ENCODE measurements at places on chromosomes 16 and 17. TPM values are rescaled to one million over a fixed set of nuclear protein-coding genes. Genes with fewer than 3 reads are reported as not detected.

CFAP119 gene
- polyA plus RNA-seq = 10.8 TPM

FBRS gene
- 97.0 TPM for polyA plus RNA-seq

PERCC1 gene
- not detected for polyA plus RNA-seq

CD79B gene
- polyA plus RNA-seq = 3.0 TPM

OTOA gene
- polyA plus RNA-seq = 0.22 TPM

DNASE1L2 gene
- polyA plus RNA-seq = 0.55 TPM

PIMREG gene
- 31.3 TPM for polyA plus RNA-seq

MYL11 gene
- 0.59 TPM for polyA plus RNA-seq

PLD6 gene
- polyA plus RNA-seq = 5.2 TPM

GRCh38 chr16:29777576-29778350, at the start of gene ZG16:
Gene ZG16, plus strand, starts transcription at chr16:29778256. Its CDS starts 1,011 bp downstream, at chr16:29779267.
- no peak for DNase-seq

GRCh38 chr17:64077379-64077778, 52.6 kb downstream of the ERN1 start:
- DNase-seq = no peak

DNA sequence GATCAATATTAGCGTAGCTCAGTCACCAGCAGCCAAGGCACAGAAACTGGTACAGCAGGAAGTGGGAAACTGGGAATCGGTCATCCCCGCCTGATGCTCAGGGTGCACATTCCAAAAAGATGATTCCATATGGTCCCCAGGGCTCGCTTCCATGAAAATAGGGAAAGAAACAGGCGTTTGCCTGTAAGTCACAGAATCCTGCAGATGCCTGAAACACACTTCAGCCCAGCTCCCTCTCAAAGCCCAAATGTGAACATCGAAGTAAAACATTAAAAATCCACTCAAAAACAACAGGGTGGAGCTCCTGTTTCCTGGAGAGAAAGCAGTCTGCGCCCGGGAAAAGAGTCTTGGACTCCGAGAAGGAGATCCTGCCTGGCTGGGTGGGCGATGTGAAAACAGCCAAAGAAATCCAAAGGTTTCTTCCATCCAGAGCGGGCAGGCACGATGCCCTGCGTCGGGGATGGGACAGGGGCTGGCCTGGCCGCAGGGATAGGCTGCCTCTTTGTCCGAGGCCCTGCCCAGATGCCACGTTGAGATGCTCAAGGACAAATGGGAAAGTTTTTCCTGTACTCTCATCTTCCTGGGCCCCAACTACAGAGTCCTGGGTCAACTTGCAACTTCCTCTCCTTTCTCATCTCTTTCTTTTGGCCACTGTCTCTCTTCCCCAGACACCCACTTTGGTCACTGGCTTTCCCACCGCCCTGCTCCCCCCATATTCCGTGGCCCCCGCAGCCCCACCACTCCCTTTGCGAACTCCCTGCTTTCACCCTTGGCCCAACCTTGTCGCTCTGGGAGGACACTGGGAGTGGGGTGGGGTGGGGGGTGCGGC, 743 bp downstream of the WIPI1 start:
- no peak for DNase-seq

- DNase-seq = no peak
Observed at GRCh38 chr16:82199209-82199608, 29.2 kb upstream of the MPHOSPH6 start.

GRCh38 chr16:9805109-9805508, 377.1 kb downstream of the GRIN2A start:
- DNase-seq = no peak

DNA sequence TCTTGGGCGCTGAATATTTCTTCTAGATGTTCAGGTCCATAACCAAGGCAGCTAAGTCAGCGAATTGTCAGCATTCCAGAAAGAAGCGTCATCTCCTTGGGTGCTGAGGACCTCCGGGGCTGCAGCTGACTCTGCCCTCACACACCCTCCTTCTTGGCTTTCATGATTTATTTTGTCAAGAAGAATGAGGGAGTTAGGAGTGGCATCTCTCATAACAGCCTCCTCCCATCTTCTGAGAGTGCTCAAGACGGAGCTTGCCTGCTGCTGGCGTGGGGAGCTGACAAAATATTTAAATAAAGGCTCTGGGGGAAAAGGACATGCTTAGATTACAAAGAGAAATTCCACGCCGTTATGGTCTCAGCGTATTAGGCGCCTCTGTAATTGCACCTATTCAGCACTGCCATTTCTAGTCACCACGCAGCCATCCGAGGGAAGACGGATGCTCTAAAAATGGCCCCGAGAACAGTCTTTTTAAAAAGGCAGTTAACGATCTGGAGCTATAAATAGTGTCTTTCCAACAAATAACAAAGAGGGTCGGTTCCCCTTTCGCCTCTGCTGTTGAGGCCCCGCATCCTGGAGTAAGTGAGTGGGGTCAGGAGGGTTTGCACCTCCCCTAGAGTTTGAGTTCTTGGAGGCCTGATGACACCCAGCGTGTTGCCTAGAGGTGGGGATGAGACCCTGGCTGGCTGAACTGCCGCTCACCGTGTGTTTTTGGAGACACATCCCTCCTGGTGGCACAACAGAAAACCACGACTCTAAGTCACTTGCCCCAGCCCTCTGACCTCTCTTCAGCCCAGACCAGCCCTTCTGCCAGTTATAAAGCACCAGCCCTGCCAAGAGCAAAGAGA, 187.0 kb downstream of the CCDC182 start:
- no peak for DNase-seq

- DNase-seq = no peak
Observed at GRCh38 chr16:86189934-86190333, 291.0 kb downstream of the IRF8 start.

DNA sequence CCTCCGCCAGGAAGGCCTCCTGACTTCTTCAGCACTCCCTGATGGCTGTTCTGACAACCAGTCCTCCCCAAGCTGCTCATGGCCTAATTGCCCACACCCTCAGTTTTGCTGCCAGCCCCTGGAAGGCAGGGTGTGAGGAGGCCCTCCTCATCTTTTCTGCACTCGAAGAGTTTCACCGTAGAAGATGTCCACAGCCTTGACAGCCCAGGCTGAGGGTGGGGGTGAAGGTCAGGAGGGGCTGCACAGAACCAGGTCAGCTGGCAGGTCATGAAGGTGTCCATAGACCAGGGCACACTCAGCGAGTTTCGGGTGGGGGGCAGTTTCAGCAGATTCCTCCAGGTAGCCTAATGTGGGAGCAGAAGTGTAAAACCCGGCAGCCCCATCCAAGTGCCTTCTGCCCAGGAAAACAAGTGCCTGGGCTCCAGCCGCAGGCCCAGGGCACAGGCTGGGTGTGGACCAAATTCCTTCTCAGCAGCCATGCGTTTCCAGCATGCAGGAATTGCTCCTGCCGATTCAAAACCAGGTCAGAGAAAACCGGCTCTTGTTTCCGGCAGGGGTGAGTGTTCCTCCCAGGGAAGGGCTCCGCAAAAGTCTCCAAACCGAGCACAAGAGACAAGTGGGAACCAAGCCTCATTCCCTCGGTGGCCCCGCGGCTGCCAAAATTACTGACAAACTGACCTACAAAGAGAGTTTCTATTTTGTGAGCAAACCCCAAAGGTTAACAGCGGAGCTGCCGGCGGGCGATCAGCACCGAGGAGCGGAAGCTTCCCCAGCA, 228.8 kb downstream of the C16orf78 start:
- peak; percentile 75 for DNase-seq

GRCh38 chr16:88759245-88759975, 25.6 kb downstream of the PIEZO1 start:
- DNase-seq = no peak

DNA sequence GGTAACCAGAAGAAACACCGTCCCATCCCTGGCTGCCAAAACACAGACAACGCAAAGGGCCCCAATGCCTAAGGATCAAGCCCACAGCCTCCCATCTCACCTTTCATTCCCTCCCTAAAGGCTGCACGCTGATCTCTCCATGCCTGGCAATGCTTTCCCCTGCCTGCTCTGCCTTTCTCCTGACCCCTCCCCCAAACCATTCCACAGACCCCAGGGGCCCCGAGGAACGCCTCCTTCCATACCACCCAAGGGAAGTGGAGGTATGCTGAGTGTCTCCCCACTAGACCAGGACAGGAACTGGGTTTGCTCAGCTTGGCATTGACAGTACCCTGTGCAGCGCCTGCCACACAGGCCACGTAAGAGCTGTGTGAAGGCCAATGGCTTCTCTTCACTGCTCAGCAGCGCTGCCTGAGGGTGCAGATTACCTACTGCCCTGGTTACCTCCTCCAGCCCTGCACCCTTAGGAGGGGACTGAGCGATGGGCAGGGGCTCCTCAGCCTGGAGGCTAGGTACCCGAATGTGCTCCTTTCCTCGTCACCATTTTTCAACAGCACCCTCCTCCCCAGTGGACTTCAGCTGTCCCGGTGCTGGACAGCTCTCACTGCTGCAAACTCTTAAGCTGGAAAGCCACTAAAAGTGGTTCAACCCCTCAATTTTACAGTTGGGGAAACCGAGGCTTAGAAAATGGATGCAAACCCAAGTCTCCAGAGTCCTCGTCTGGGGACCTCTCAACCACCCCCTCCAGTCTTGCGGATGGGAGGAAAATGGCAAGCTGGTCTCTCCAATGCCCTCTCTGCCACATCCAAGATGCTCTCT, 45.0 kb downstream of the SRCIN1 start:
- DNase-seq = no peak

- DNase-seq = no peak
Observed at GRCh38 chr16:50494501-50495491, 53.4 kb upstream of the NKD1 start.

DNA sequence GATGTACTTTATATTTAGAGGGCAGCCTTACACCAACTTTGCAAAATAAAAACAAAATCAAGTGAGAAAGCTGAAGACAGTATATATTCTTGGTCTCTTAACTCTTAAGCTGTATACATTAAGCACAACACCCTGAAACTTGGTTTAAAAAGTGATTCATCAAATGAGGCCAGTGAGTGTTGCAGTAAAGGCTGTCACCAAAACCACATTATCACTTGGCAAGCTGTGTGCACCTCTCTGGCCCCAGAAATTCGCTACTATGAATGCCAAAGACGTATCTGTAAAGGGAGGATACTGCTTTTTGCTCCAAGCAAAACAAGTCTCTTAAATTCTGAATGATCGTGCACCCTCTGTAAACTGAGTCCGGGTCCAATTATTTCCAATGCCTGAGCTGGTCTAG, 163.9 kb downstream of the ZFHX3 start:
- DNase-seq = no peak

DNA sequence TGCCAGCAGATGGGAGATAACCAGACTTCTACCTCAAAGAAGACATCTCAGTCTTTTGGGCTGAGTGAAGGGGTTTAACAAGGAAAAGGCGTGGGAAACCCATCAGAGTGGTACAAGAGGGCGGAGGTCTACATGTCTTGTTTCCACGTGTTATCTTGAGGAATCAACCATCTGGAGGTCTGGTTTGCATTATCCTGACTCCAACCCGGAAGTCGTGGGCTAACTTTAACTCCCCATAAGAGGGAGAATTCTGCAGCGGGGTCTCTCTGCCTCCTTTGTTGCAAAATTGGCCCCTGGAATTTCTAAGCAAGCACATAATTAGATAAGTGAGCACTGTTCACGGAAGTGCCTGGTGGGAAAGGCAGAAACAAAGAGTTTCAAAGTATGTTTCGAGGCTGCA, 398.7 kb upstream of the C16orf82 start:
- DNase-seq = no peak

GRCh38 chr16:88058136-88058535, 106.9 kb downstream of the BANP start:
- DNase-seq = no peak
